ENCODE measurements at places on chromosomes 4 and X.

DNA sequence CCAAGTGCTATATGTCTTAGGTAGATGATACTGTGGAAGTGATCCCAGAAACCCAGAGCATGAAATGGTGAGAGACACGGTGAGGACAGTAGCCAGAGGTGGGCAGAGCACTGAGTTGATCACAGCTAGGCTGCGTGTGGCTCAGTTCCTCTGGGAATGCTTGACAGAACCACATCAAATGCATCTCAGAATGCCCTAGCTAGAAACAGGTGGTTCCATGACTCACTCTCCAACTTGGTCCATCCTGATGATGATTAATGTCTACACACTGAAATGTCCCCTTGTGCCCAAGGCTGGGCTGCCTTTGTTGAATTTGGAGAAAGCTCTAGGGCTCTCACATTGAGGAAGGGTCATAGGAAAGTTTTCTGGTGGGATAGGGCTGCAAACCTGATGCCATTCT lies 113.6 kb downstream of the ZNF518B start:
- no peak for DNase-seq

- no peak for DNase-seq
Observed at GRCh38 chr4:138894709-138895108, 120.9 kb upstream of the NOCT start.

DNA sequence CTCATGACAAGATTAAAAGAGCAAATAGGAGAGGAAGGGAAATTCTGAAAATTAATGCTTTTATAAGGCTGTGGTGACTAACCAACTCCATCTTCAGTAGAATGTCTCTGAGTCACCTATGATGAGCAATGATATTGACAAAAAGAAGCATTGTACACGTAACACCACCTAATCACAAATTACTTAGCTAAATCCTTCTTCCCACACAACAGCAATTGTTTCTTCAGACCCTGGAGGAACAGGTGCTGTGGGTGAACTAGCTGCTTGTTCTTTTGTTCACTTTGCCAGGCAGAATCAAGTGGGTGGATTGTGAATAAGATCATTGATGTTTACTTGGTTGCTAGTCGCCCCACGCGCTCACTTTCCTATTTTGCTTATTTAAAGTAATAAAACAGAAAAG lies 315.5 kb downstream of the CAMK2D start:
- DNase-seq = no peak

GRCh38 chr4:7624396-7624980 lies 189.8 kb upstream of the PSAPL1 start:
- no peak for DNase-seq

DNA sequence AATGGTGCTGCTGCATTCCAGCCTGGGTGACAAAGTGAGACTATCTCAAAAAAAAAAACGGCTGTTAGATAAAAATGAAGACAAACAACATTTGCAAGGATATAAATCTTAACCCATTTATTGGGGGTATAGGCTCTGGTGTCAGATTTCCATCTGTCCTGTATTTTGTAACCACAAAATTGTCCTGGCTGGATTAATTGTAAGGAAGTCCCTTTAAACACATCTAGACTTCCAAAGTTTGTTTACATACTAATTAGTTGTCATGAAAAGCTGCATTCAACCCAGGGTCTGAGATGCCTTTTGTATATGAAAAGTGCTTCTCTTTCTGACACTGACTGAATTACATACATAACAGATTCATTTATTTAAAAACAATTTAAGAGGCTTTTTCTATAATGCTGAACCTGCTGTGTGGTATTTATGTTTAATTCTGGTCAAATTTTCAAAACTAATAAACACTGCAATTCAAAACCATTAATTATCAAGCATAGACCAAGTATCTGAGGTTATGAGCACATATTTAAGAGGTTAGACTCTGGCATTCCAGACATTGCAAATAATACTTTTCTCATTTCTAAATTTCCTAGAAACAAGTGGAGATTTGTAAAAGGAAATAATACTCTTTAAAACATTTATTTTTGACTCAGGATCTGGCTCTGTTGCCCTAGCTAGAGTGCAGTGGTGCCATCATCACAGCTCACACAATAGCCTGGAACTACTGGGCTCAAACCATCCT lies 17.5 kb upstream of the UGDH start:
- DNase-seq = no peak

DNA sequence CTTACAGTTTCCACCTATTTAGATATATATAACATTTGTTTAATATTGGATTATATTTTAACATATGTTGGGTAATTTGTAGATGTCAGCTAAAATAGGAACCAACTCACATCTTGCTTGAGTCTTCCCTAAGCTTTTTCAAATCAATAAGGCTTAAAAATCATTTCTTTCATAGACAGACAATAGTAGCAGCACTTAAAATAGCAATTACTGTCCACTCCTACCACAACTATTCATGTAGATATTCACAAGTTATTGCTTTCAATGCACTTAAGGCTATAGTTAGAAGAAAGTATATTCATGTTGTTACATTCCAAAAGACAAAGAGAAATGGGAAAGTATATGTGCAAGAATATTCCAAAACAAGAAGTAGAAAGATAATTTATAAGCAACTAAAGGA lies 71.2 kb downstream of the YIPF7 start:
- no peak for DNase-seq

- DNase-seq = no peak
Observed at GRCh38 chr4:67988991-67989390, 25.7 kb upstream of the TMPRSS11A start.

GRCh38 chr4:34861666-34862065 lies 1382.6 kb downstream of the ARAP2 start:
- DNase-seq = no peak

- no peak for DNase-seq
Observed at GRCh38 chr4:87038837-87039615, 104.2 kb downstream of the AFF1 start.

Data from GM12864 (cell line).